ENCODE measurements at places on chromosomes 12 and 14. TPM values are rescaled to one million over a fixed set of nuclear protein-coding genes. Genes with fewer than 3 reads are reported as not detected.

DNA sequence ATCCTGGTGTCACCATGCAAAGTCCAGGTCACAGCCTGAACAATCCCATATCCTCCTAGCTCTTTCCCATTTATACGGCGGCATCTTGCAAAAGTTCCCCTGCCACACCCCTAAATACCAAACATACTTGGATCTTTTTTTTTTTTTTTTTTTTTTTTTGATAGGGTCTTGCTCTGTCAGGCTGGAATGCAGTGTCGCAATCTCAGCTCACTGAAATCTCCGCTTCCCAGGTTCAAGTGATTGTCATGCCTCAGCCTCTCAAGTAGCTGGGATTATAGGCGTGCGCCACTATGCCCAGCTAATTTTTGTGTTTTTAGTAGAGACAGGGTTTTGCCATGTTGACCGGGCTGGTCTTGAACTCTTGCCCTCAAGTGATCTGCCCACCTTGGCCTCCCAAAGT is 451.3 kb downstream of the GLT1D1 start:
- DNase-seq = peak; percentile 61

DNA sequence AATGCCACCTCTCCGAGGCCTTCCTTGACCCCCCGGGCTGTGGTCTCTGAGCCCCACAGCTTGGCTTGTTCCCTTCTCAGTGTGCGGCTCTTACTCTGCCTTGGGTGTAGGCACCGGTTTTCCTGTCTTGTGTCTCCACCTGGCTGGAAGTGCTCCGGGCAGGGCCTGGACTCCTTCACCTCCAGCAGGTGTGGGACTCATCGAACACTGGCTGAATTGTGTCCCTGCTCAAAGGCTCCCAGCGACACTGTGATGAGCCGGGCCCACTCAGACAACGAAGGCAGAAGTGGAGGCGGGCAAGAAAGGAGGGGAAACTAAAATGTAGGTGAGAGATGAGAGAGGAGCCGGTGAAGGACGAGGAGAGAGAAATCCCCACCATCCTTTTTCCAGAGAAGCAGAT is 18.0 kb downstream of the TMEM63C start:
- DNase-seq = no peak

Gene ARHGEF25
- 5.6 TPM for total RNA-seq

DNA sequence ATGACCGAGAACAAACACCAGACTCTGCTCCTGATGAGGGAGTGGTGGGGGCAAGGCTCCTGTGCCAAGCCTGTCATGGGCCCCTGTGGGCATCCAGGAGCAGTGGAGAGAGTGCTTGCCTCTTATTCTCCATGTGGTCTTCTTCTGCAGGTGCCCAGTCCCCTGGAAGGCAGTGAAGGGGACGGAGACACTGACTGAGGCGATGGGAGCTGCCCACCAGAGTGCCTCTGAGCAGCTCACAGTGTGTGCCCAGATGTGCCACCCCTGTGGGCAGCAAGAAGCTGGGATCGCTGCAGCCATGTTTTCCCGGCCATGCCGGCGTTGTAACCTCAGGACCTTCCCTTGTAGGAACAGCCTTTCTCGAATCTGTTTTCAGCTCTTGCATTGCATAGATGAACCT is 6.4 kb upstream of the EP400 start:
- DNase-seq = no peak

Gene IRF9
- total RNA-seq = 25.5 TPM

Gene PTPRO
- 3.0 TPM for total RNA-seq

DNA sequence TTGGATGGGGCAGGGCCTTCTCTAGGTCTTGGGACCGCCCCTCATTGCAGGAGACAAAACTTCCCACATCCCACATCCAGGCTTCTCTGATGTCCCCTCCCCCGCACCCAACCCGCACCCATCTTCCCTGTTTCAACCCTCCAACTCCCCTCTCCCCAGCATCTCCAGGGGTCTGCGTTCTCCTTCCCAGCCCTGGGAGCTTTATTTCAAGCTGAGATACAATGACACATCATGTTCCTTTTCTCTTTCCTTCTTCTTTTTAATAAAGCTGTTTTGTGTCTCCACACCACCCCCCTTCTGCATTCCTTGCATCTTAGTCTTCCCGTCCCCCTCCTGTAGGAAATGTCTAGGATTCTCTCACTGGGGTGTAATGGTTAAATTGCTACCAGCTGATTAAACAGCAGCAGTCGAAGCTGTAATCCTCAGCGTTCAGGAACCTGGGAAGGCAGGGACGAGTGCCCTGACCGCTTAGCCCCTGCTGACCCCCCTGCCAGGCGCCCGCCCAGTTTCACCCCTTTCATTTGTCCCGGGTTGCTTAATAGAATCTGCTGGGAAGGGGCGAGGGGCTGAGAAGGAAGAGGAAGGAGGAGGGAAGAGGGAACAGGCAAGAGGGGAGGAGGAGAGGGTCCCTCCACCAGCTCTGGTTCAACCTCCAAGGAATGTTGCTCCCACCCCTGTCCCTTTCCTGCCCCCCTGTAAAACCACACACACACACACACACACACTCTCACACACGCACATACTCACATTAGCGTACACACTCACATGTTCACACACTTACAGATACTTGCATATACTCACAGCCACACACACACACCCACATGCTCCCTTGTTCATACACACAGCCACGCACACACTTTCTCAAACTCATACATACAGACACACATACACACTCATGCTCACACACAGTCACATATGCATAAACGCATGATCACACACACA is 104.5 kb upstream of the MED13L start:
- DNase-seq = peak; percentile 94

Gene BHLHE41
- total RNA-seq = 25.3 TPM

DNA sequence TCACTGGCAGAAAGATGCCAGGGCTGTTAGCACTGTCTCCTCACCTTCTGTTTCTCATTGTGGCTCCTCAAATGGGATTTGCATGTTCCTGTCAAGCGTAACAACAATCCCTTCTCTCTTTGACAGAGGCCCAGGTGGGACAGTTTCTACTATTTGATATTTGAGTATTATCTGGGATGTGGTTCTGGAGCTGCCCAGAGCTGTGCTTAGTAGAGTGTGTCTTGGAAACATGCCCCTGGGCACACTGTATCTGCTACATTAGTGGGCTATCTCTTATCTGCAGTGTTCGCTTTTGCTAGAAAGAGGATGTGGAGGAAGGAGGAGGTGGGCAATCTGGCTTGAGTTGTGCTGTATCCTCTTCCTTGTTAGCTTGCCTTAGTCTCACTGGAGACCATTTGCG is 3.8 kb upstream of the ACADS start:
- DNase-seq = no peak

Gene RASSF9
- 0.34 TPM for total RNA-seq

- peak; percentile 52 for DNase-seq
Measured at GRCh38 chr14:76968621-76969063, 59.9 kb downstream of the IRF2BPL start.

DNA sequence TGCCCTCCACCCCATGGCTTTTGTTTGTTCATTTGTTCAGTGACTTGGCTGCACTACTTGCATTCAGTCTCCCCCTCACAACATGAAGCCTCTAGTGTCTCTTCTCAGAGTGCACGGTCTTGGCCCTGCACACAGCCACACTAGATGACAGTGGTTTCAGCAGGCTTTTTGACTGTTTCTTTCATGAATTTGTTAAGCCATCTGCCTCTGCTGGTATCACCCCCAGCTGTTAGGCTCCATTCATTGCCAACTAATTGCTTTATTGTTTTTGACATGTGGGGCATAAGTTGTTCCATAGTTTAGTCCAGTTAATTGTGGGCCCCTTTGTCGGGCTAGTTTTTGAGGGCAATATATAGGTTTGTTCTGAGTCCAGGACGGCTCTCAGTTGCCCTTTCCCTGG is 18.8 kb downstream of the OS9 start:
- DNase-seq = no peak

DNA sequence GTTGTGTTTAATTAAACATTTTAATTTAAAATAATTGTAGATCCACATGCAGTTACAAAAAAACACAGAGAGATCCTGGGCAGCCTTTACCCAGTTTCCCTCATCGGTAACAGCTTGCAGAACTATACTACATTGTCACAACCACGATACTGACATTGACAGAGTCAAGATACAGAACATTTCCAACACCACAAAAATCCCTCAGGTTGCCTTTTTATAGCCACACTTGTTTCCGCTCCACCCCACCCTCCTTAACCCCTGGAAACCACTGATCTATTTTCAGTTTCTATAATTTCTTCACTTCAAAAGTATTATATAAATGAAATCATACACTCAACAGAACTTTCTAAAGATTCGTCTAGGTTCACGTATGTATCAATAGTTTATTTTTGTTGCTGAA is 458.8 kb upstream of the SOX5 start:
- DNase-seq = no peak

GRCh38 chr12:106139422-106140171 is 843 bp upstream of the NUAK1 start:
- DNase-seq = peak; percentile 94

DNA sequence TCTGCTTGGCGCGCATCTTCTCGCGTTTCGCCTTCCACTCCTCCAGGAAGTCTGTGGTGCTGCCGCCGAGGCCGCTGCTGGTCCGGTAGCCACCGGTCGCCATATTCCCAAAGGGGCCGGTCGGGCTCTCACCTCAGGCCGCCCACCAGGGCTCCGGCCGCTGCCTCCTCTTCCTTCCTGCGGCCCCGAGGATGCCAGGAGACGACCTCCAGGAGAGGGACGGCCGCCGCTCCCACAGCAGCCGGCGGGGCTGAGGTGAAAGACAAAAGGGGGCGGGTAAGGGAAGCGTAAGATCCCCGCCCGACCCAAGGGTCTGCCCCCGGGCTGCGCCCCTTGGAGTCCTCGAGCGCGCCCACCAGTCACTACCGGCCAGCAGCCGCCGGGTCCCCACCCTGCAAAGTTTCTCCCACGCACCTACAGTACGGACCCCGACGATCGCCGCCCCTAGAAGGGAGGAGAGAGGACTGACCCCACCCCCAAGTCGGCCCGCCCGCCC is 574 bp downstream of the PAWR start:
- peak; percentile 59 for DNase-seq

DNA sequence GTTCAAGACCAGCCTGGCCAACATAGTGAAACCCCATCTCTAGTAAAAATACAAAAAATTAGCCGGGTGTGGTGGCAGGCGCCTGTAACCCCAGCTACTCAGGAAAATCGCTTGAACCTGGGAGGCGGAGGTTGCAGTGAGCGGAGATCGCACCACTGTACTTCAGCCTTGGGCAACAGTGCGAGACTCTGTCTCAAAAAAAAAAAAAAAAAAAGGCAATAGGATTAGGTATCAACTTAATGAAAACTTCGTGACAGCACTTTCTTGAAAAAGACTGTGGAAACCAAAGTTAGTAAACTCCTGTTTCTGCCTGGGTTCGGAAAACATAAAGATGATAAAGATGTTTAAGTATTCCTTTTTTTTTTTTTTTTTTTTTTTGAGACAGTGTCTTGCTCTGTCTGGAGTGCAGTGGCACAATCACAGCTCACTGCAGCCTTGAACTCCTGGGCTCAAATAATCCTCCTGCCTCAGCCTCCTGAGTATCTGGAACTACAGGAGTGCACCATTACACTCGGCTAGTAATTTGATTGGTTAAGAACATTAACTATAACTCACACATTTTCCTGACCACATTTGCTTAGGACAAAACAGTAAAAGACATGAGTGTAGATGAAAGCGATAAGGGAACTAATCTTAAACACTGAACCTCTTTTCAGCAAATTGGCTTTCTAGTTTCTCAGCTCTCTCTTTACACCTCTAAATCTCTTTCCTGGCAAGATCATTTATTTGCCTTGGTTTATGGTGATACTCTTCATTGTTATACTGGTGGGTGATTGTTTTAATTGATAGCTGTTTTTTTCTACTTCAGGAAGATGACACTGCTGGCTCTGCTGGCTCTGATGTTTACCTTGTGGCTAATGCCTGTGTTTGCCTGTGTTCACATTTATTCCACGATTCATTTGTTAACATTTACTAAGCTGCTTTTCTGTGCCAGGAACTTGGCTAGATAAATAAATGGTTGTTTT is 15.8 kb downstream of the HIF1A start:
- DNase-seq = no peak

GRCh38 chr14:64465831-64466554 is 694 bp downstream of the AKAP5 start:
- DNase-seq = peak; percentile 55

Gene MAP3K12
- total RNA-seq = 5.7 TPM

- no peak for DNase-seq
Measured at GRCh38 chr12:78584695-78585094, 279.9 kb upstream of the SYT1 start.

DNA sequence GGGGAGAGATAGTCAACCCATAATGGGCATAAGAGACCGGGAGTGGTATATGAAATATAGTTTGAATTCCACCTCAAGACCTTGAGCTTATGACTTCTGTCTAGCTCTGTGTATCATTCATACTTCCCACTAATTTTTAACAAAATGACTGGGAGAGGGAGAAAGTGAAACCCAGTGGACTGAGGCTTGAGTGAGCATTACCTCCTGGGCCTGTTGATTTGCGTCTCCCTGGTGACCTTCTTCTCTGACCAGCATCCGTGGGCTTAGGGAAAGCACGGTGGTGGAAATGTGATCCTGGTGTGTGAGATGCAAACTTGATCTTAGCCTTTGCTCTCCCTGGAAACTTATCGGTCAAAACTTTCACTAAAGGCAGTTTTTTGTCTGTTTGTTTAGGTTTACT is 207.9 kb upstream of the BCL2L14 start:
- DNase-seq = peak; percentile 43

Gene PLEKHA5
- 15.3 TPM for total RNA-seq

DNA sequence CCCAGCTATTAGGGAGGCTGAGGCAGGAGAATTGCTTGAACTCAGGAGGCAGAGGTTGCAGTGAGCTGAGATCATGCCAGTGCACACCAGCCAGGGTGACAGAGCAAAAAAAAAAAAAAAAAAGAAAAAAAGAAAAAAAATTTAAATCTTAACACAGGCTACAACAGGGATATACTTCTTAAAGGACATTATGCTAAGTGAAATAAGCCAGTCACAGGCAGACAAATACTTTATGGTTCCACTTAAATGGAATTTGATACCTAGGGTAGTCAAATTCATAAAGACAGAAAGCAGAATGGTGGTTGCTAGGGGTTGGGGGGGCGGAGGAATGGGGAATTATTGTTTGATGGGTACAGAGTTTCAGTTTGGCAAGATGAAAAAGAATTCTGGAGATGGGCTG is 14.8 kb upstream of the PPTC7 start:
- DNase-seq = no peak

Gene CLEC14A
- not detected for total RNA-seq

GRCh38 chr12:117805865-117806264 is 162.9 kb downstream of the KSR2 start:
- no peak for DNase-seq
